ENCODE measurements at places on chromosomes 6 and 20.

DNA sequence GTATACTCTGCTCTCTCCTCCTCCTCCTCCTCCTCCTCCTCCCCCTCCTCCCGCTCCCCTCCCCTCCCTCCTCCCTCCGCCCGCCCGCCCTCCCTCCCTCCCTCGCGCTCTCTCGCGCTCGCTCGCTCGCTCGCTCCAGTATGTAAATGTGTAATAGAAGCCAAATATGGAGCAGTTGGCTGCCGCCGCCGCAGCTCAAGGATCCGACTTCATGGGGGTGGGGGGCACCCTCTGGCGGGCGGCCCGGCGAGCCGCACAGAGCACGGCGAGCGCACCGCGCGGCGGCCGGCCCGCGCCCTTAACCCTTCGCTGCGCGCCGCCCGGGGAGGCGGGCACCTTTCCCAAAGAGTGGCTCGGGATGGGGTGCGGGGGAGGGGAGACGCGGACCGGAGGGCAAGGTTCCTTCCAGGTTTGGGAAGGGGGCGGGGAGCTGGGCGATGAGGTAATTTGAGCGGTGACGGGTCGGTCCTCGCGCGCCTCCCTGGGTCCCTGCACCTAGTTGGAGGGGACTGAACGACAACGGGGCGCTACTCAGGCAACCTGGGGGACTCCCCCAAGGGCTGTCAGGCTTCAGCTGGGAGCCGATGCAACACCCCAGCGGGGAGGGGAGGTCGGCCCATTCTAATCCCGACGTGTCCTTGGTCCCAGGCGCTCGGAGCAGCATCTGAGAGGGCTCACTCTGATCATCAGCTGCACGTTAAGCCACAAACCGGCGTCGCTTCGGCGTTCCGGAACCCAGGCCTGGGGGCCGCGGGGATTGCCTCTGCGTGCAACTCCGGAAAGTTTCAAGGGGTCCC lies 409 bp upstream of the ATXN1 start:
- H3K4me1 ChIP-seq: peaks cover 20% of the 10 kb centered on the region
- peak overlapping the region; percentile 85 for H3K27ac ChIP-seq
- H3K4me3 ChIP-seq: peak overlapping the region; percentile 90
- H3K36me3 ChIP-seq: no peaks in the 10 kb centered on the region
- H3K27me3 ChIP-seq: no peaks in the 10 kb centered on the region

GRCh38 chr6:6723361-6723760 lies 134.8 kb downstream of the LY86 start:
- peaks cover 21% of the 10 kb centered on the region for H3K4me1 ChIP-seq
- no peaks in the 10 kb centered on the region for H3K27me3 ChIP-seq
- H3K4me3 ChIP-seq: no peak overlapping the region
- H3K36me3 ChIP-seq: no peaks in the 10 kb centered on the region

- H3K36me3 ChIP-seq: no peaks in the 10 kb centered on the region
- H3K27ac ChIP-seq: no peak overlapping the region
- no peaks in the 10 kb centered on the region for H3K4me1 ChIP-seq
- DNase-seq: no peak
- H3K4me3 ChIP-seq: no peak overlapping the region
- H3K27me3 ChIP-seq: no peaks in the 10 kb centered on the region
Measured at GRCh38 chr6:96853083-96853482, 15.8 kb upstream of the GPR63 start.

- no peak overlapping the region for H3K4me3 ChIP-seq
- H3K36me3 ChIP-seq: no peaks in the 10 kb centered on the region
- DNase-seq: no peak
- no peak overlapping the region for H3K27ac ChIP-seq
- H3K27me3 ChIP-seq: no peaks in the 10 kb centered on the region
Measured at GRCh38 chr6:6969761-6970223, 138.0 kb upstream of the RREB1 start.
